ENCODE measurements at places on chromosomes 13 and 19.
A peak's percentile ranks its signal among the peaks of the same experiment; 100 is the strongest.

- DNase-seq, result no peak
Observed at GRCh38 chr13:70363991-70364390, 255.7 kb upstream of the KLHL1 start.

DNA sequence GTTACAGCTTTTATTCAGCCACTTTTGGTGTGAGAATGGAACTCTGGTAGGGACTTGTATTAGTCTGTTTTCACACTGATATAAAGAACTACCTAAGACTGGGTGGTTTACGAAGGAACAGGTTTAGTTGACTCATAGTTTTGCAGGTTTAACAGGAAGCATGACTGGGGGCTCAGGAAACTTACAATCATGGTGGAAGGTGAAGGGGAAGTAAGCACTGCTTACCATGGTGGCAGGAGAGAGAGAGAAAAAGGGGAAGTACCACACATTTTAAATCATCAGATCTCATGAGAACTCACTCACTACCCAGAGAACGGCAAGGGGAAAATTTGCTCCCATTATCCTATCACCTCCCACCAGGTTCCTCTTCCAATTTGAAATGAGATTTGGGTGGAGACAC is 942.2 kb downstream of the PCDH17 start:
- no peak for DNase-seq

DNA sequence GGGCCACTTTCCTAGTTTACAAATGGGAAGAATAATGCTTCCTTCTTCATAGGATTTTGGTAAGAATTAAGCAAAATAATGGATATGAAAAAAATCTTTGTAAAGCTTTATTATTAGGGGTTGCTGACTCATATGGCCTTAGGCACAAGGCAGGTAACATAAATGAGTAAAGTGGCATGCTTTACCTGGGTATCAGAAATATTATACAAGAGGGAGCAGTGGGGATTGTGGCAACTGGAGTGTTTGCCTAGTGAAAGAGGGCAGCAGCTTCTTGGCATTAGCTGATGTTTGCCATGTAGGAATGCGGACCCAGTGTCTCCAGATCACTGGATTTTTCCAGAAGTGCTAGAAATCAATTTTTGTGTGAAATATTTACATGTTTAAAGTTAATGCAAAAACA is 19.5 kb downstream of the WDFY2 start:
- DNase-seq, result no peak

DNA sequence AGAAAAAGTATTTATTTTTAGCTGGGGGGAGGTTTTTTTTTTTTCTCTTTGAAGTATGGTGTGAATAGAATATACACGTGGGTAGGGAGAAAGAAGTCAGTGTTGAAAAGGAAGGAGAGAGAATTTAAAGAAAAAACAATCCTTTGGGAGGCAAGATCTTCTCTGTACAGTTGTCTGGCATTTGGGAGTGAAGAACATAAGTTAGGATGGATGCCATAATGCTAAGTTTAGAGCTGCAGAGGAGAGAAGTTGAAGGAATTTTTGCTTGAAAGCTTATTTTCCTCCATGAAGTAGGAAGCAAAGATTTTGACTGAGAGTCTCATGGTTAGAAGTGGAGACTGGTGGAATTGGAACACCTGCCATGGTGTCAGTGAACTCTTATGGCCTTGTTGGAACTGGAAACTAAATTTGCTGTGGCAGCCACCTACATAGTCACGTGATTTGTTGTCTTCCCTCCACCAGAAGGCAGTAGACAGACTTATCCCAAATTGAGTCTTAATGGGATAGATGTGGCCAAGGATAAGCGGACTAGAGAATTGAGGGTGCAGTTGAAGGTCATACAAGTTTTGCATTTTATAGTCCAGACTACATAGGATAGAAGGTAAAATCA is 22.0 kb downstream of the NDFIP2 start:
- no peak for DNase-seq

- no peak for DNase-seq
Observed at GRCh38 chr13:42746866-42747265, 34.5 kb upstream of the FAM216B start.

DNA sequence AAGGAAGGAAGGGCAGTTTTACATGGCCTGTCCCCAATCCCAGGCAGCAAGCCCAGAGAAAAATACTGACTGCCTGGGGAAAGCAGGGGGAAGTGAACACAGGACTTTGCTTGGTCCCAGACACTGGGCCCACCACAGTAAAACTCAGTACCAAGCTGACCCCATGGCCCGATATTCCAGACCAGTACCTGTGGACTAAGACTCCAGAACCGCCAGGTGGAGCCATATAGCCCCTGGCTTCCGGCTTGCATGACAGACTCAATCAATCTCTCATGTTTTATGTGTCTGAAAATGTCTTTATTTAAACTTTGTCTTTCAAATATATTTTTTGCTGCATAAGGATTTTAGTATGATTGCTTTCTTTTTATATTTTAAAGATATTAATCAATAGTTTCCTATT is 767.9 kb upstream of the SLITRK6 start:
- no peak for DNase-seq

- DNase-seq, result no peak
Observed at GRCh38 chr19:55418185-55418584, 10.6 kb upstream of the UBE2S start.

- no peak for DNase-seq
Observed at GRCh38 chr13:99103536-99103935, 97.1 kb upstream of the UBAC2 start.

GRCh38 chr19:662207-662961 is 630 bp downstream of the RNF126 start:
- DNase-seq, result peak; percentile 33

- DNase-seq, result peak; percentile 70
Observed at GRCh38 chr19:6730153-6730804, 7.1 kb downstream of the GPR108 start.

DNA sequence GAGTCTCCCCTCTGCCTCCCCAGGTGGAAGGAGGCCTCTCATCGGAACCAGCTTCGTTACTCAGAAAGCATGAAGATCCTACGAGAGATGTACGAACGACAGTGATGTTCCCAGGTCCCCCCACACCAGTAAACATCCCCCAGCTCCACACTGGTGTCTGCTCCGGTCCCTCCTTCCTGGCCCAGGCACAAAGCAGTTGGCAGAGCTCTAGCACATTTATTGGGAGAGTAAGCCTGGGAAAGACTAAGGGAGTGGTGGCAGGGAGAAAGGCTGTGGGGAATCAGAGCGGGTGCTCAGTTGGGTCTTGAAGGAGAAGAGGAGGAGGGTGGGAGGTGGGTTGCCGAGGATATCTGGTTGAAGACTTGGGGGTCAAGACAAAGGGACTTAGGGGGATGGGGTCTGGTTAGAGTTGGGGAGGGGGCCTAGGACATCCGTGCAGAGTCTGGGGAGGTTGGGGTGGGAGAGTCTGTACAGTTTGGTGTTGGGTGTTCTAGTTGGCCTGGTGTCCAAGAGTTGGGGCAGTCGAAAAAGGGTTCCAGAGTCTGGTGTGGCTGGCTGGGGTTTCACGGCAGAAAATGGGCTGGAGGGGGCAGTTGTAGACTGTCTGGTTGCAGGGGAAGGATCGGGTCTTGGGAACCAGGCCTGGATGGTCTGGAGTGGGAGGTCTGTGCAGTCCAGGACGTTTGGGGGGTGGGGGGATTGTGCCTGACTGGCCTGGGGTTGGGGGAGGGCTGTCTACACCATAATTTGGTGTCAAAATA is 2.3 kb downstream of the HSPB6 start:
- no peak for DNase-seq

GRCh38 chr13:36608474-36608873 is 65.3 kb upstream of the SERTM1 start:
- no peak for DNase-seq

Data from psoas muscle (tissue), 8 donors.